Liver (tissue), 10 donors: ENCODE measurements at places on chromosomes 6 and 20. TPM values are rescaled to one million over a fixed set of nuclear protein-coding genes. Genes with fewer than 3 reads are reported as not detected.

The CALHM4 gene
- total RNA-seq: not detected

The DYNLT1 gene
- total RNA-seq: 21.9 TPM

The SLC32A1 gene
- total RNA-seq: not detected

The IMPG1 gene
- total RNA-seq: not detected

The CD24 gene
- total RNA-seq: 14.2 TPM

The OR2H2 gene
- total RNA-seq: not detected

The SLCO4A1 gene
- total RNA-seq: 3.5 TPM

GRCh38 chr6:18412644-18413043 is 25.5 kb downstream of the RNF144B start:
- H3K36me3 ChIP-seq: no peaks in the 10 kb centered on the region
- no peak for DNase-seq
- no peak overlapping the region for H3K4me3 ChIP-seq

- no peaks in the 10 kb centered on the region for H3K27me3 ChIP-seq
- H3K4me1 ChIP-seq: no peaks in the 10 kb centered on the region
- DNase-seq: no peak
- no peaks in the 10 kb centered on the region for H3K36me3 ChIP-seq
These were observed 165.1 kb downstream of the ZNF217 start for GRCh38 chr20:53428588-53428987.

DNA sequence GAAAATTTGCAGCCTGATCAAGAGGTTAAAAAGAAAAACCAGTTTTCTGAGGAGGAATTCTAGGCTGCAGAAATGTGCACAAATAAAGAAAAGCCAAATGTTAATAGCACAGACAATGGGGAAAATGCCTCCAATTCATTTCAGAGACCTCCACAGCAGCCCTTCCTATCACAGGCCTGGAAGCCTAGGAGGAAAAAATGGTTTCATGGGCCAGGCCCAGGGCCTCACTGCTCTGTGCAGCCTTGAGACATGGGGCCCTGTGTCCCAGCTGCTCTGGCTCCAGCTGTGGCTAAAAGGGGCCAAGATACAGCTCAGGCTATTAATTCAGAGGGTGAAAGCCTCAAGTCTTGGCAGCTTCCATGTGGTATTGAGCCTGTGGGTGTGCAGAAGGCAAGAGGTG is 18.9 kb downstream of the AHI1 start:
- H3K27ac ChIP-seq: no peak overlapping the region
- no peak for DNase-seq
- H3K4me1 ChIP-seq: no peaks in the 10 kb centered on the region
- H3K27me3 ChIP-seq: no peaks in the 10 kb centered on the region

GRCh38 chr6:119327810-119328209 is 21.8 kb downstream of the MAN1A1 start:
- H3K27me3 ChIP-seq: no peaks in the 10 kb centered on the region
- H3K4me1 ChIP-seq: peaks cover 14% of the 10 kb centered on the region
- H3K4me3 ChIP-seq: no peak overlapping the region
- H3K36me3 ChIP-seq: peaks cover 7% of the 10 kb centered on the region
- no peak for DNase-seq
- H3K27ac ChIP-seq: no peak overlapping the region

DNA sequence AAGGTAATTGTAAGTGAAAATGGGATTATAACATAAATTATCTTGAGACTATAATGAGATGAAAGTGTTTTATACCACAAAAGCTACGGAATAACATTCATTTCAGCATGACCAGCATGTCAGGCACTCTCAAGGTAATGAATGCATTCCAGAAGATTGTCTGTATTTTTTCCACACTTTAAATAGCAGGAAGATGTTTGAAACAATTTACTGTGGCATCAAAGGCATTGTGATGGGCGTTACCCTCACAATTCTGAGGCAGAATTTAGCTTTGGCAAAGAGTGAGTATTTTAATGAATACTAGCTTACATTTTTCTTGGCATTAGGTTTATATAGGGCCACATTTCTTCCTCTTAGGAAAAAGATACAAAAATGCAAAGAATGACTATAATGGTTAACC is 627.2 kb downstream of the BCKDHB start:
- no peak overlapping the region for H3K4me3 ChIP-seq
- H3K4me1 ChIP-seq: no peaks in the 10 kb centered on the region
- no peak overlapping the region for H3K27ac ChIP-seq
- no peaks in the 10 kb centered on the region for H3K36me3 ChIP-seq

DNA sequence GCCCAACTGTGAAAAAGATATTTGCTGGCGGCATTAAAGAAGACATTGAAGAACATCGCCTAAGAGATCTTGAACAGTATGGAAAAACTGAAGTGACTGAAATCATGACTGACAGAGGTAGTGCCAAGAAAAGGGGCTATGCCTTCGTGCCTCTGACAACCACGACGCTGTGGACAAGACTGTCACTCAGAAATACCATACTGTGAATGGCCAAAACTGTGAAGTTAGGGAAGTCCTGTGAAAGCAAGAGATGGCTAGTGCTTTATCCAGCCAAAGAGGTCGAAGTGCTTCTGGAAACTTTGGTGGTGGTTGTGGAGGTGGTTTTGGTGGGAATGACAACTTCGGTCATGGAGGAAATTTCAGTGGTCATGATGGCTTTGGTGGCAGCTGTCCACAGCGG is 7.5 kb downstream of the SFT2D1 start:
- H3K27me3 ChIP-seq: no peaks in the 10 kb centered on the region
- H3K27ac ChIP-seq: no peak overlapping the region
- no peak overlapping the region for H3K4me3 ChIP-seq
- no peak for DNase-seq

DNA sequence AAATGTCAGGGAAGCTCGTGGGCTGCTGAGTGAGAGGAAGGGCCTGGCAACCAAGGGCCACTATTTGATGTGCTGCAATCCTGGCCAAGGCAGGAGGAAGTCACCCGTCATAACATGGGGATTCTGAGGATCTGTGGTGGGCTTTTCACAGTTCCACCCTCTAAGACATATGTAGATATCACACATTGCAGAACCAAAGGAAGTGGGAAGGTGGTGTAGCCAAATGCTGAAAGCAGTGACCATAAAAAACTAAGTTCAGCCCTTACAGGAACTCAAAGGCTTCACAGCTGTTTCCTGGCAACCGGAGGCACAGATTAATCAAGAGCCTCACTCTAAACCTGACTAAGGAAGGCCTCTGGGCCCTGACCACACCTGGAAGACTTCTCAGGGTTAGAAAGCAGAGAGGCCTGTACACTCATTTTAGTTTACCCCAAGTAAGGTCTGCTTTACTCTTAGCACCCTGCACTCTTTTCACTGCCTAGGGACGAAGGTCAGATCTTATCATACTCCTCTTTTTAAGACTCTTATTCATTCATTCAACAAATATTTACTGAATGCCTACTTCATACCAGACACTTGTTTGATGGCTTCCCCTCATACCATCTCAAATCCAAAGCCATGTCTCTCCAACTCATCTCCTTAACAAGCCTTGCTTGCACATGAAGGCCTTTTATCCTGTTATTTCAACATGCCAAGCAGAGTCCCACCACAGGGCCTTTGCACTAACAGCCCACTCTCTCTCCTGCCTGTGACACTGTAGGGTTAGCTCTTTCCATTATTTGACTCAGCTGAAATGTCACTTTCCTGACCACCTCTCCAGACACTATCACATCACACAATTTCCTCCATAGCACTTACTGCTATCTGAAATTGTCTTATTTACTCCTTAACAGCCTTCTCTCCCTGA is 2.6 kb downstream of the UBE2V1 start:
- no peak overlapping the region for H3K4me3 ChIP-seq
- no peaks in the 10 kb centered on the region for H3K27me3 ChIP-seq

- no peaks in the 10 kb centered on the region for H3K36me3 ChIP-seq
- no peaks in the 10 kb centered on the region for H3K27me3 ChIP-seq
- H3K4me1 ChIP-seq: no peaks in the 10 kb centered on the region
- no peak overlapping the region for H3K27ac ChIP-seq
These were observed 37.9 kb downstream of the TMEM242 start for GRCh38 chr6:157285422-157285779.
